ENCODE measurements at places on chromosomes 5 and 9.

DNA sequence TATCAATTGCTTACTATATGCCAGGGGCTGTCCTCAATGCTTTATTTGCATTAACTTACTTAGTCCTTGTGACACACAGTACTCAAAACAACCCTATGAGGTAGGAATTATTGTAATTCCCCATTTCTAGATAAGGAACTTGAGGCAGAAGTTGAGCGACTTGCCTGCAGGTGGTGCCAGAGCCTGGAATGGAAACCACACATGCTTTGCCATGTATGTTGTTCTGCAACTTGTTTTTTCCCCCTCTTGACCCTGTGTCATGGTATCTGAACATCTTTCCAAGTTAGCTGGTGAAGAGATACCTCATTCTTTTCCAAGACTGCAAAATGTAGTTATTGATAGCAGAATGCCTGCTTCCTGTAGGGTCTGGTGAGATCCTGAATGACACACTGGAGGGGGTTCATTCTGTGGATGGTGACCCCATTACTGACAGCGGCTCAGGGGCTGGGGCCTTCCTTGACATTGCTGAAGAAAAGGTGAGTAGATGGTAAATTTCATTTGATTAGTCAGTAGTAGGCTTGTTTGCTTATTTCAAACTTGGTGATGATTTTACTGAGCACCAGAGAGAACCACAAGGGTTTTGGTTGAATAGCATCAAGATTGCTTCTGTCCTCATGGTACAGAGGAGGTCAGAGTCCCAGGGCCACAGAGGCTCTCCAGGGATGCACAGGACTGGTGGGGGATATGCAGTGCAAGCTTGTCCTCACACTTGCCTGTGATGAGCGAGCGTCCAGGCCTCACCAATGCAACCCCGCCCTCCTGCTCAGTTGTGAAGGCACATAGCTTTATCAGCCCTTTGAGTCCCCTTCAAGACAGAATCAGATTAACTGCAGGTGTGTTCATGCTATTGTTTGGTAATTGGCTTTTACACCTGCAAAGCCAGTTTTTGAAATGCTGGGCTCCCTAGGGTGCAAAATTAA, 57.0 kb downstream of the COL15A1 start:
- H3K27ac ChIP-seq, result no peak overlapping the region
- H3K27me3 ChIP-seq, result peaks cover 8% of the 10 kb centered on the region
- no peaks in the 10 kb centered on the region for H3K36me3 ChIP-seq
- peak; percentile 51 for DNase-seq
- H3K4me3 ChIP-seq, result no peak overlapping the region
- no peaks in the 10 kb centered on the region for H3K4me1 ChIP-seq

GRCh38 chr5:120258123-120258522, 206.0 kb upstream of the PRR16 start:
- no peaks in the 10 kb centered on the region for H3K4me1 ChIP-seq
- H3K36me3 ChIP-seq, result no peaks in the 10 kb centered on the region
- no peaks in the 10 kb centered on the region for H3K27me3 ChIP-seq
- H3K4me3 ChIP-seq, result no peak overlapping the region

- H3K4me1 ChIP-seq, result no peaks in the 10 kb centered on the region
- DNase-seq, result no peak
- H3K36me3 ChIP-seq, result no peaks in the 10 kb centered on the region
- no peak overlapping the region for H3K4me3 ChIP-seq
- H3K27ac ChIP-seq, result no peak overlapping the region
These were observed 2.5 kb upstream of the ABO start for GRCh38 chr9:133277467-133277866.

GRCh38 chr9:123414936-123415930, 59.2 kb downstream of the CRB2 start:
- no peak overlapping the region for H3K4me3 ChIP-seq
- DNase-seq, result no peak
- H3K27ac ChIP-seq, result no peak overlapping the region
- H3K36me3 ChIP-seq, result no peaks in the 10 kb centered on the region
